Immature natural killer cell (primary cell): ENCODE measurements at places on chromosomes 13 and 19. TPM values are rescaled to one million over a fixed set of nuclear protein-coding genes. Genes with fewer than 3 reads are reported as not detected.

- no peak overlapping the region for H3K4me3 ChIP-seq
- no peaks in the 10 kb centered on the region for H3K4me1 ChIP-seq
- no peak overlapping the region for H3K27ac ChIP-seq
- H3K27me3 ChIP-seq = no peaks in the 10 kb centered on the region
Observed at GRCh38 chr13:107770541-107770940, 444.8 kb downstream of the LIG4 start.

DNA sequence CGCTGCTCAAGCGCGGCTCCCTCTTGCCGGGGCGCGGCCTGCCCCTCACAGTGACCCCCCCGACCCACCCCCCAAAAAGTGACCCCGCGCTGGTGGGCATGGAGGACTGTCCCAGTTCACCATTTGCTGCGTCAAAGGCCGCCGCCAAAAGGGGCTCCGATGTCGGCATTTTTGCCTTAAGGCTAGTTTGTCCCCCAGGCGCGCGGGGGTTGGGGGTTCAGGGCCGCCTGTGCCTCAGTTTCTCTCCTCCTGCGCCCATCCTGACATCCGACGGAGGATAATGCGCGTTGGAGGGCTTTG lies 17.1 kb downstream of the NFIX start:
- H3K4me1 ChIP-seq = peaks cover 24% of the 10 kb centered on the region
- peak overlapping the region; percentile 71 for H3K27ac ChIP-seq
- H3K36me3 ChIP-seq = no peaks in the 10 kb centered on the region
- DNase-seq = no peak
- peak overlapping the region; percentile 76 for H3K4me3 ChIP-seq

DNA sequence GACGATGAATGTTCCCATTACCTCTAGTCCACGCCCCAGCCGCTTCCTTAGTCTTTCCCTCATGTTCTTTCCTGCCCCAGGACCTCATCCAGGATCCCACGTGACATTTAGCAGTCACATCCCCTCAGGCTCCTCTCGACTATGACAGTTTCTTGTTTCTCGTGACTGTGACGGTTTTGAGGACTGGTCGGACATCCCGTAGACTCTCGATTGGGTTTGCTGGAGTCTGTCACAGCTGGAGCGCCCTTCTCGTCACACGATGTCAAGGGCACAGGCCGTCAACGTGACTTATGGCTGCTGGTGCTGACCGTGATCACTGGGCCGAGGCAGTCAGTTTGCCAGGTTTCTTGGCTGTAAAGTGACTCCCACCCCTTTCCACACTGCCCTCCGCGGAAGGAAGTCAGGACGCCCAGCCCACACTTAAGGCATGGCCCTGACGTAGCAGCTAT lies 22.8 kb downstream of the ELAVL1 start:
- H3K4me1 ChIP-seq = peaks cover 10% of the 10 kb centered on the region
- no peak overlapping the region for H3K4me3 ChIP-seq
- H3K36me3 ChIP-seq = peaks cover 26% of the 10 kb centered on the region
- H3K27ac ChIP-seq = no peak overlapping the region
- no peak for DNase-seq

RNF113B gene
- not detected for polyA plus RNA-seq
